M059J (cell line): ENCODE measurements at places on chromosomes 1 and 21. TPM values are rescaled to one million over a fixed set of nuclear protein-coding genes. Genes with fewer than 3 reads are reported as not detected.
A peak's percentile ranks its signal among the peaks of the same experiment; 100 is the strongest.

DNA sequence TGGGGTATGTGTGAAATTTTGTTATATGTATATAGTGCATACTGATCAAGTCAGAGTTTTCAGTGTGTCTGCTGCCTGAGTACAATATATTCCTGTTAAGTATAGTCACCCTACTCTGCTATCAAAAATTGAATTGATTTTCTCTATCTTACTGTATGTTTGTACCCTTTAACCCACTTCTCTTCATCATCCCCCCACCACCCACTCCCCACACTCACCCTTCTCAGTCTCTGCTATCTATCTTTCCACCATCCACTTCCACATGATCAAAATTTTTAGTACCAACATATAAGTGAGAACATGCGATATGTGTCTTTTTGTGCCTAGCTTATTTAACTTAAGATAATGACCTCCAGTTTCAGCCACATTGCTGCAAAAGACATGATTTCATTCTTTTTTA is 4.2 kb downstream of the LY9 start:
- DNase-seq: no peak

CA14 gene
- not detected in 2 replicates for total RNA-seq

ATAD3C gene
- not detected in 2 replicates for total RNA-seq

- DNase-seq: no peak
Measured at GRCh38 chr1:66831529-66832239, 30.6 kb upstream of the INSL5 start.

GRCh38 chr1:100404821-100405220 is 52.5 kb downstream of the CDC14A start:
- no peak for DNase-seq

- DNase-seq: no peak
Measured at GRCh38 chr1:145988773-145989172, 7.6 kb downstream of the TXNIP start.

- DNase-seq: no peak
Measured at GRCh38 chr1:66626261-66626660, 92.3 kb downstream of the SGIP1 start.

TFF2 gene
- total RNA-seq: 0.30 TPM in 1 of 2 replicates, not detected in the other

GRCh38 chr1:69648486-69648885 is 80.8 kb downstream of the LRRC7 start:
- peak; percentile 59 for DNase-seq

OR2M3 gene
- not detected in 2 replicates for total RNA-seq

DNA sequence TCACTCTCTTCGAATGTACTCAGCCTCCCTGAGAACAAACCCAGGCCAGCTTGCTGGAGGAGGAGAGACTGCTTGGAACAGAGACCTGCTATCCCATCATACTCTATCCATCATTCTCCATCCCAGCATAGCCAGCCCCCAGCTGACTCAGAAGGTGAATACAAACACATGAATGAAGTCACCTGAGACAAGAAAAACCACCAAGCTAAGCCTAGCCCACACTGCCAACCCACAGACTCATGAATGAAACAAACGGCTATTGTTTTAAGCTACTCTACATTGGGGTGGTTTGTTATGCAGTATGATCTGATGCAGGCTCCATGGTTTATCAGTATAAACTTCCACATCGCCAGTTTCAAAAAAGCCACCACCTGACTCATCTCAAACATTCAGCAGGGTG is 395.6 kb downstream of the SETD4 start:
- peak; percentile 97 for DNase-seq

ASCL5 gene
- not detected in 2 replicates for total RNA-seq

DNA sequence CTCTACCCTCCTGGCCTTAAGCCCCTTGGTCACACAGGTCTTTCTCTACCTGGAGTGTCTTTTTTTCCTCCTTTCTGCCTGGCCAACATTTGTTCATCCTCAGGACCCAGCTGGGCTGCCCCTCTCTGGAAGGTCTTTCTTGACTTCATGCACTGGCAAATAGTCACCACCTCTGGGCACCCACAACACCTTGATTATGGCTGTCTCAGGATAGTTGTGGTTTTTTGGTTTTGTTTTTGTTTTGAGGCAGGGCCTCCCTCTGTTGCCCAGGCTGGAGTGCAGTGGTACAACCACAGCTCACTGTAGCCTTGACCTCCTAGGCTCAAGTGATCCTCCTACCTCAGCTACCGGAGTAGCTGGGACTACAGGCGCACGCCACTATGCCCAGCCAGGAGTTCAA is 10.8 kb downstream of the RPS6KA1 start:
- peak; percentile 35 for DNase-seq

PLK3 gene
- total RNA-seq: 8.0 and 9.5 TPM in 2 replicates

NTRK1 gene
- total RNA-seq: not detected in 2 replicates

- no peak for DNase-seq
Measured at GRCh38 chr1:208324005-208324404, 79.8 kb upstream of the PLXNA2 start.

DNA sequence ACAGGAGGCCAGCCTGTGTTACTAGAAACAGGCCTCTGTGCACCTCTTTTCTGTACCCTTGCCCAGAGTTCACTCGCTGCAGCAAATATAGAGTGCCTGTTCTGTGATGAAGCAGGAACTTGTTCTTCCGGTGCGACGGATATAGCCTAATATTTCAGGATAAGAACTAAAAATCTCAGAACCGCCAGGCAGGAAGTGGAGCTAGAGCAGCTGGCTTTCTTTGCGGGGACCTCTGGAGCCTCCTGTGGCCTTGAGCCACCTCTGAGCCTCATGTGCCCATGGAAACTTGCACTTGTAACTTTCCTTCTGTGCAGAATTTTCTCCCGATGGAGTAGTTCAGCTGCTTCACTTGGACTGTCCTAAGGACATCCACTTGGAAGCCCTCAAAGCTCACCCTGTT is 44.5 kb upstream of the VAMP3 start:
- DNase-seq: no peak

DNA sequence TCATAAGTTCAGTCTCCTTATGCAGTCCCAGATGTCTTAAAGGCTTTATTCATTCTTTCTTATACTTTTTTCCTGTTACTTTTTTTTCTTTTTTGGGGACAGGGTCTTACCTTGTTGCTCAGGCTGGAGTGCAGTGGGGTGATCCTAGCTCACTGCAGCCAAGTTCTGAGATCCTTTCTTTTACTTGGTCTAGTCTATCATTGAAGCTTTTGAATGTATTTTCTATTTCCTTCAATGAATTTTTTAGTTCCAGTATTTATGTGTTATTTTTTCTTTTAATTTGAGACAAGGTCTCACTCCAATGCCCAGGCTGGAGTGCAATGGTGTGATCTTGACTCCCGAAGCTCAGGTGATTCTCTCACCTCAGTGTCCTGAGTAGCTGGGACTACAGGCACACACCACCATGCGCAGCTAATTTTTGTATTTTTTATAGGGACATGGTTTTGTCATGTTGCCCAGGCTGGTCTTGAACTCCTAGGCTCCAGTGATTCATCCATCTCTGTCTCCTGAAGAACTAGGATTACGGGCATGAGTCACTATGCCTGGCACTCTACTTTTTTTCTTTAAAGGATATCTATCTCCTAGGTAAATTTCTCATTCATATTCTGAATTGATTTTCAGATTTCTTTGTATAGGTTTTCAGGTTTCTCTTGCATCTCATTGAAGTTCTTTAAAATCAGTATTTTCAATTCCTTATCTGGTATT is 26.1 kb upstream of the GTF2B start:
- DNase-seq: peak; percentile 41

CD48 gene
- total RNA-seq: 0.05 TPM in 1 of 2 replicates, not detected in the other

DNA sequence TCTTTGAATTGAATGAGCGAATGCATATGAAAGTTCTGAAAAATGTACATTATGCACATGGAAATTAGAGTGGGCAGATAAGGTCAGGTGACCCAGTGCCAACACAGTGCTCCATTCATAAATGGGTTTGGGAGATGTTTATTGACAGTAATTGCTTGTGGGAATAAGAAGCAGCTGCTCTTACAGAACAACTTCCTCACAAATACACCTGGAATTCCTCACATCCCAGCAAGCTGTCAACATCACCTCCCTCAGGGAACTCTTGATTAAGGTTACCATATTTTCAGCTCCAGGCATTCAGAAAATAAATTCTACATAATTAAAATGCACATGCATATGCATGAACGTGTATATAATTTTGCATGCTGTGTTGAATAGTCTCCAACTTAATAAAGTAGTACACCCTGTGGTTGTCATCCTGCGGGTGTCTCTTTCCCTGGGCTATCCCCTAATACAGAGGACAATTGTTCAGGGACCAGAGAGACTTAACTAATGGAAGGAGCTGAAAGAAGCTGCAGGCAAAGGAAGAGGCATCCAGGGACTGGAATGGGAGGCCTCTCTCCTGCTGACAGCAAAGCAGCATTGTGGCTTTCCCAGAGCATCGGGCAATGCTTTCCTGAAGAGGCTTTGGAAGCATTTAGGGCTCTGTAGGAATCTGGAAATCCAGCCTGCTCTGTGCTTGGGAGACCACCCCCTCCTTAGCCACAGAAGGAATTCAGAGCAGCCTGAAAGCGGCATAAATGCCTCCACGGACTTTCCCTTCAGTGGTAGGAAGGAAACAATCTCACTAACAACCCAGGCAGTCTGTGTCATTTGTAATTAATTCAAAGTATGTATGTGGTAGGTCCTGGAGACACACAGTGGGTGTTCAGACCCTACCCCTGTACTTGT is 55.2 kb upstream of the GNG12 start:
- DNase-seq: peak; percentile 53

DNA sequence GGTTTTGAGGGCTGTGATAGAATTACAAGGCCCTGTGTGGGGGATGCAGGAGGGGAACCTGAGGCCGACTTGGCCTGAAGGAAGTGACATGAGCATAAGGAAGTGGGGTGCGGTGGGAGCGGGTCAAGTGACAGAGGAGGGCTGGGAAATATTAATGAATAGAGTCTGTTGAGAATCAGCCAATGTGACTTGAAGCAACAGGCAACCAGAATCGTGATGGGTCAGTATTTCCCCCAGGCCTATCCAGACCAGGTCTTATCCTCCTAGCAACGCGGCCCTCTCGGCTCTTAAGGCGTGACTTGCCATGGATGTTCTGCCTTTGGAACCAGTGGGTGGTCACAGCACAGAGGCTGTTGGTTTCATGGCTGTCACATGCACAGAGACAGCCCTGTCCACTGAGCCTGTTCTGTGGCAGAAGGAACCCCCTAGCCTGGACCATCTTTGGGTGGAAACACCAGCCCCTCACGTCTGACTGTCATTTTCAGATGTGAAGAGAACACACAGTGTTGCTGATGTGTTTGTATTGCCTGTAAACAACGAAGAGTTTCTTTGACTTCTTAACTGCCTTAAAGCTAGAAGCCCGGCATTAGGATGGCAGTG is 468.8 kb downstream of the CAMTA1 start:
- no peak for DNase-seq

PDZK1IP1 gene
- total RNA-seq: 0.49 and 0.81 TPM in 2 replicates

DNA sequence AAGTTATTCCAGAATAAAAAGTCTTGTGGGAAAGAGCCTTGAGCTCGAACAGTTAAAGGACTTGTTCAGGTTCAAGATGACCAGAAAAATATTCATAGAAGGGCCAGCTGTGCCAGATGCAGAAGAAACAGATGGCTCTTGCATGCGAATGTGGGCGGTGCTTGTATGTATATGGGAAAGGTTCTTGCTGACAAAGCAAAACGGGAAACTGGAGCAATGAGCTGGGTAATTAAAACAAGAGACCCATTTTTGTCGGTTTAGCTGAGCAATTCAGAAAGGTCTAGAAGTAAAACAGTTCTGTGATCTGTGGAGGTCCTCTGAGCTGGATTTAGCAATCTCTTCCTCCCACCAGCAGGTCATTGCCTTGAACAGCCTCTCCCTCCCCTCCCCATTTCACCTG is 107.2 kb upstream of the MARK1 start:
- no peak for DNase-seq

DNA sequence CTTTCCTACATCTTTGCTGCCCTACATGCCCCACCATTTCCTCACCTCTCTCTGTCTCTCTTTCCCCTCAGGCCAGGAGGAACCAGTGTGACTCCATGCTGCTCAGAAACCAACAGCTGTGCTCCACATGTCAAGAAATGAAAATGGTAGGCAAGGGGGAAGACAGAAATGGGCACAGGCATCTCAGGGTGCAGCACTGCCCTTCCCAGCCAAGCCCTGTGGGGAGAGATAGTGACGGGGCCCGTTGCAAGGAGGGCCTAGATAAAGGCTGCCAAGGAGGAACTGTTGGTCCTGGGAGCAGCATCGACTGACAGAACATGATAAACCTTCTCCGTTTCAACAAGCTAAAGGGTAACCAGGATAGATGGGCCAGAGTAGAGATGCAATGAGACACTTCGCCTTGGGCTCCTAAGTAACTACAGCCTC is 12.5 kb upstream of the PIGC start:
- no peak for DNase-seq

FAM72B gene
- total RNA-seq: 9.2 and 15.3 TPM in 2 replicates

DNA sequence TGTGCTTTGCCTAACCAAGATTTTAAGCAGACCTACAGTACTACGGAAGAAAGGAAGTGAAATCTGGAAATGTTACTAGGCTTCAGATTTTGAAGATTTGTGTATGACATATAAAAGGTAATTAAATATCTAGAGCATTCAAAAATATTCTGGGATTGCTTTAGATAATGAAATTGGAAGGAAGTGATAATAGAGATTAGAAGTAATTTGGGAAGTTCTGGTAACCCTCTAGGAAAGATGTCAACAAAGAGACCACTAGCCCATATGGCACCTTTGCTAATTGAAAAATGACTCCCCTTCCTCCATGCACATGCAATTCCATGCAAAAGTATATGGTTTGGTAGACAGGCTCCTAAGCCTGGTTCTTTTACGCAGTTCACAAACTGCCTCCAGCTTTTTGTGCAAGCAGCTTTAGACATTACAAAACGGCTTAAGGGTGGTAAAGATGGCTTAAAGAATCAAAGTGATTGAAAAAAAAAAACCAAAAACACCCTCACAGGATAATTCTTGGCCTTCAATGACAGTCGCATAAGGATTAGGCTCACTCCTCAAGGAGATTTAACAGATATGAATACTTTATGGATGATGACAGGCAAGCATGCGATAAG is 81.8 kb downstream of the LRRC7 start:
- no peak for DNase-seq

DNA sequence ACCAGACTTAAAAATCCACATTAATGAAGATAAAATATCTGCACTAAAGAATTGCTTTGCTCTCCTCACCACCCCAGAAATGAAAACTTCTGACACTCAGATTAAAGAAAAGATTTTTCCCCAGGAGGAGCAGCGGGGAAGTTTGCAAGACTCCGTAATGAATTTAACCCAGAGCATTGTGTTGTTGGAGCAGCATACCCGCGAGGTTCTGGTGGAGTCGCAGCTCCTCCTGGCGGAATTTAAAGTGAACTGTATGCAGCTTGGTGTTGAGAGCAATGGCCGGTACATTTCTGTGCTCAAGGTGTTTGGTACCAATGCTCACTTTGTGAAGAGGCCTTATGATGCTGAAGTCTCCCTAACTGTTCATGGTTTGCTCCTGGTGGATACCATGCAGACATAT is 46.4 kb downstream of the VPS13D start:
- DNase-seq: no peak

SPRR2A gene
- total RNA-seq: not detected in 2 replicates

DNA sequence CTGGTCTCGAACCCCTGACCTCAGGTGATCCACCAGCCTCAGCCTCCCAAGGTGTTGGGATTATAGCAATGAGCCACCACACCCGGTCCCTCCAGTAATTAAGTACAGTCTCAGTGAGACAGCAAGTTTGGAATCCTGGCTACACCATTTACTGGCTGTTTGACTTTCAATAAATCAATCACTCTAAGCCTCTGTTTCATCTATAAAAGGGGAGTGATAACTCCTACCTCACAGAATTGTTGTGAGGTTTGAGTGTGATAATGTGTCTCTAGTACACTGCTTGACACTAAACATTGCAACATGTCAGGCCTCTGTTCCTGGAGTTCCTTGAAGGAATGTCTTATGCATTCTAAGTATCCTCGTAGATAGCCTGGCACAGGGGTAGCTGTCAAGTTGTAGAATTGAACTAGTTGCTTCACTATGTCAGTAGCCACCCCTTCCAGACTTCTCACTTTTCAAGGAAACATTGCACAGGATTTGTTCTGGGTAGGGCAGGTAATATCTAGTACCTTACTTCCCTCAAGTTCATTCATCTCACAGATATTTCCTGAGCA is 12.4 kb downstream of the ENTREP3 start:
- no peak for DNase-seq
